ENCODE measurements at places on chromosomes 6 and 20.

DNA sequence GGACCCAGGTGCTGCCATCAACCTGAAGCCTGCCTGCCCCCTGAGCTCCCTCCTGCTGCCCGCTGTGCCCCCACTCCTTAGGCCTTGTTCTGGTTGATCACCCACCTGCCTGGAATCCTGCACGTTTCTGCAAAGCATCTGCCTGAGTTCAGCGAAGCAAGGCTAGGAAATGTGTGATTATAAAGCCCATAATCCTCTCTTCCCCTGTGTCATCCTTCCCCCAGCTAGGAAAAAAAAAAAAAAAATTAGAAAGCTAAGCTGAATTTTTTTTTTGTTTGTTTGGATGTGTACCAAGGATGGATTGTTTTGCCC lies 93.2 kb downstream of the FOXA2 start:
- DNase-seq = no peak

DNA sequence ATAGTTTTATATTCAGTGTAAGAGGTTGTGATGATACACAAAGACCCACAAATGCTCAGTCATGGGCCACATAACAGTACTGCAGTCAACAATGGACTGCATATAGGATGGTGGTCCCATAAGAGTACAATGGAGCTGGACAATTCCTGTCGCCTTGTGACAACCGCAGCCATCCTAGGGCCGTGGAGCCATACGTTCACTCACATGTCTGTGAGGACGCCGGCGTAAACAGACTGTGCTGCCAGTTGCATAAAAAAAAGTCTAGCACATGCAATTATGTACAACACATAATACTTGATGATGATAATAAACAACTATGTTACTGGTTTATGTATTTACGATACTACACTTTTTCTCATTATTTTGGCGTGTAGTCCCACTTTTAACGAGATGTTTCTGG lies 30.9 kb downstream of the BFSP1 start:
- DNase-seq = no peak

DNA sequence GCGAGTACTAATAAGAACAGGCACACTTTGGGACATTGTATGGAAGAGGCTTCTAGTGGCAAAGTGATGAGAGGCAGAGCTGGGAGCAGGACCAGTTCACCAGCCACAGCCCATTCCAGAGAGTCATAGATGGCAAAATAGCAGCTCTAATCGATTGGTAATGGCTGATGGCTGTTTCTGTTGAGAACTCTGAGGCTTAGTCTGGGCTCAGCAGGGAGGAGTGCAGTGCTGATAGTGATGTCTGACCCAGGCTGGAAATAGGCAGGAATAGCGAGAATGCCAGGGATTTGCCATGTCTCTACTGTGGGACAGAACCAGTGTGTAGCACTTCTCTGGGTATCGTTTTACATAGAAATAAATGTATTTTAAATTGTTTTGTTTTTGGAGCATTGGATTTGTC lies 620.0 kb upstream of the FLRT3 start:
- DNase-seq = no peak

DNA sequence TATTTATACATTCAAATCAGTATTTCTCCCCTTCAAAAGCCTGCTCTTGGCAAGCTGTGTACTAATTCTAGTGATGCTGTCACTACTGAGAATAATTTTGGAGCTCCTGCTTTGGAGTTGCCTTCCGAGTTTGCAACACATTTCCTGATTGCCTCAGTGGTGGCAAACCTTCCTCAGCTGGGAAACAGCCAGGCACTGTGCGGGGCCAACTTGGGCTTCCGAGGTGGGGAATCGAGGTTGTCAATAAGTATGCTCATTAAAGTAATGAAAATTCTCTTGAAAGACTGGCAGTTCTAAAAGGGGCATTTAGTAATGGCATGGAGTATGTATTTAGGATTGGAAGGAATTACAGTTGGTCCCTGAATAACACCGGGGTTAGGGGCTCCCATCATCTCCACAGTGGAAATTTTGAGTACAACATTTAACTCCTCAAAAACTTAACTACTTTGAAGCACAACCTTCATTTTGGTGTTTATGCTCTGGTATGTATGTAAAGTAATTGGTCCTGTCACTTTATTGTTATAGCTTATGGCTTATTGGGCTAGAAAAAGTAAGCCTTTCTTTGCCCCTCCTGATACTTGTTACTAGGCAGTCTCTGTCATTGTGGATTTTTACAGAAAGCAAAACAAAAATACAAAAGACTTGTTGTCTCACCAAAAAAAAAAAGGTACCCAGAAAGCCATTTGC lies 2.7 kb downstream of the PAQR8 start:
- no peak for DNase-seq

- no peak for DNase-seq
These were observed 116.6 kb downstream of the JARID2 start for GRCh38 chr6:15362274-15363160.

DNA sequence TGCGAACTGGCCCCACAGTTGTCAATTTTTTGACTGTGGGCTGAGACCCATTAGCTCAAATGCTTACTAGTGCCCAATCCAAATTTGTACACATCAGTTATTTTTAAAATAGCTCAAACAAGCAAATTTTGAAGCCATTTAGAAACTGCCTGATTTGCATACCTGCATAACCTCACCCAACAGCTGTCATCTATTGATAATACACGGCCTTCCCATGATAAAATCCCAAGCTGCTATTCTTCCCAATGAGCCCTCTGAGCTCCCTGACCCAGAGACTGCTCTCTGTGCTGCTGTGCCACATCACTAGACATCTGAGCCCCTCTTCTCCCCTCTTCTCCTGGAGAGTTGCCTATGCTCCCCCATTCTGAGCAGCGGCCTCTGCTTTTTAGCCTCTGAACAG lies 140.5 kb upstream of the EEF1E1 start:
- DNase-seq = no peak

DNA sequence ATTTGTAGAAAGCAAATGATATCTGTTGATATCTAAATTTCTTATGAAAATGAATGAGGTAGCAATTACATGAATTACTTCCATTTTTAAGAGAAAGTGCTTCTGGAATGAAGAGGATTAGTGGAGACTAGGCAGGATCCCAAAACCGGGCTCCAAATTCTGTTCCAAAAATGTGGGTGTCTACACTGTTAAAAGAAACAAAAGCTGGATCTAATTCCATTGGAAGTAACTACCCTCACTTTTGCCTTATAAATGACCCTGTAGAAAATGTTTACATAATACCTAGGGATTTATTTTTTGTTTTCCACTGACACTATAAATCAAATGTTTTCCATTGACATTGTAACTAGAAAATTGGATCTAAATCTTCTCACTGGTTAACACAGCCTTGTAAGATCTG lies 454.9 kb upstream of the JARID2 start:
- no peak for DNase-seq

GRCh38 chr6:19731282-19731681 lies 105.9 kb upstream of the ID4 start:
- DNase-seq = no peak

DNA sequence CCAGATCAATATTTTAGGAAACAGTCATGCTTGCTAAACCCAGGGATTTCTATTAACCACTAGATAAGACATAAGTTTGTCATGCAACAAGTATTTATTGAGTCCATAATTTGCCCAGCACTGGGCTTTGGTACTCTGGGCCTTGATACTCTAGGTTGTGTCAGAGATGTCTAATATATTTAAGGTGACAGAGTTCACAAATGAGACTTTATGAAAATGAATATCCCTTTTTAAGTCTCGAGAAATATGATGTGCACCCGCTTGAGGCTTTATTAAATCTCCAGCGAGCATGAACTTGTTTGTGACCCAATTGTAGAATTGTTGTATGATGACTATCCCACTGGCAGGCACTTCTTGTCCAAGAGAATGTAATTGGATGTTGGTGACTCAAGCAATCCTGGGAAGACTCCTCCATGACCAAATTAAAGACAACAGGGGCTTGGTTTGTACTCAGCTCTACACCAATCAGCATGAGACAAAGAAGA lies 109.2 kb downstream of the ESR1 start:
- DNase-seq = no peak

- no peak for DNase-seq
These were observed 2.2 kb upstream of the CCM2L start for GRCh38 chr20:32007787-32008616.

- no peak for DNase-seq
These were observed 856 bp downstream of the TP53TG5 start for GRCh38 chr20:45377269-45377668.

- DNase-seq = no peak
These were observed 663.5 kb downstream of the EPM2A start for GRCh38 chr6:145071836-145072235.

DNA sequence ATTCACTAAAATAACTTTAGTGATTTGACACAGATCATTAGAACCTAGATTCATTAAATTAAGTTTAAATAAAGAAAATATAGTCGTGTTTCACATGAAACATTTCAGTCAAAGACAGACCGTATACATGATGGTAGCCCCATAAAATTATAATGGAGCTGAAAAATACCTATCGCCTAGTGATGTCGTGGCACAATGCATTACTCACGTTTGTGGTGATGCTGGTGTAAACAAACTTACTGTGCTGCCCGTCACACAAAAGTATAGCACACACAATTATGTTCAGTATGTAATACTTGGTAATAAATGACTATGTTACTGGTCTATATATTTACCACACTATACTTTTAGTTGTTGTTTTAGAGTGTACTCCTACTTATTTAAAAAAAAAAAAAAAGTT lies 17.3 kb downstream of the DST start:
- DNase-seq = no peak

DNA sequence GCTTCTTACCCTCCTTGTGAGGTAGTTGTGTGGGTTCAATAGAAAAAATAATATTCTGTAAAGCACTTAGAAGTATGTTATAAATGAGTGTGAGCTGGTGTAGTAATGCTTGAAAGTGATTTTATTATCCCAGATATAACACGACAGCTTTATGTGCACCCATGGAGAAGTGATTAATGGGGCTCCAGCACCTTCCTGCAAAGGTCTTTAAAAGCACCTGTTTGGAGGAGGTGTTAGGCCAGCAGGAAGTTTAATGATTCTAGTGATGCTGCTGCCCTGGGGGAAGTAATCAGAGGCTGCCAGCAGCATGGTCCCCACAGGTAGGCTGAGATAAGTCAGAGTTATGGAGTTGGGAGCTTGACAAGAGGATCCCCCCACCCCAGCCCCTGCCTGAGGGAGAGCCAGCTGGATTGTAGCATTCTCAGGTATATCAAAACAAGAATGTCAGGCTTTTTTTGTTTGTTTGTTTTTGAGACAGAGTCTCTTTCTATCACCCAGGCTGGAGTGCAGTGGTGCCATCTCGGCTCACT lies 166.3 kb downstream of the PHACTR1 start:
- DNase-seq = no peak

GRCh38 chr20:47620808-47621805 lies 119.4 kb downstream of the NCOA3 start:
- DNase-seq = no peak

DNA sequence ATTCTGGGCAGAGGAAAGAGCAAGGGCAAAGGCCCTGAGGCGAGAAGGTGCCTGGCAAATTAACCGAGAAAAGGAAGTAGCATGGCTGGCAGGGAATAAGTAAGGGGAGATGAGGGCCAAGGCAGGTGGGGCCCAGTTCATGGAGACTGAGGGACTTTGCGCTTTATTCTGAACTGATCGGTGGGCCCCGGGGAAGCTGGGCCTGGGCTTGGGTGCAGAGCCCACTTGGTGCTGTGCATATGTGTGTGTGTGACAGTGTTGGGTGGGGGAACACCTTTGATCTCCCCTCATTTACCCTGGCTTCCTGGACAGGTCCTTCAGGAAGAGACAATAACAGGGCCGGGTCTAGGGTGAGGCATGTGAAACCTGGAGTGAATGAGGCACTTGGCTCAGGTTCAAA lies 2.9 kb upstream of the MDFI start:
- no peak for DNase-seq

DNA sequence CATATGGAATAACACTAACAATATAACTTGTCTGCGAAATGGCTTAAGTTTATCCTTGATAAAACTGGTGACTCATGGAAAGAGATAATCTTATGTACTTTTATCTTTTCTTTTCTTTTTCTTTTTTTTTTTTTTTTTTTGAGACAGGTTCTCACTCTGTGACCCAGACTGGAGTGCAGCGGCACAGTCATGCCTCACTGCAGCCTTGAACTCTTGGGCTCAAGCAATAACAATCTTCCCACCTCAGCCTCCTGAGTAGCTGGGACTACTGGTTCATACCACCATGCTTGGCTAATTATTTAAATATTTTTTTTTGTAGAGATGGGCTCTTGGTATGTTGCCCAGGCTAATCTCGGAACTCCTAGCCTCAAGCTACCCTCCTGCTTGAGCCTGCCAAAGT lies 68.1 kb upstream of the SCGN start:
- DNase-seq = no peak

GRCh38 chr20:17482536-17482935 lies 48.6 kb downstream of the BFSP1 start:
- DNase-seq = no peak

- DNase-seq = no peak
These were observed 30.7 kb downstream of the CARMIL1 start for GRCh38 chr6:25309886-25310285.

- no peak for DNase-seq
These were observed 48.4 kb upstream of the PTGIS start for GRCh38 chr20:49616154-49617007.

DNA sequence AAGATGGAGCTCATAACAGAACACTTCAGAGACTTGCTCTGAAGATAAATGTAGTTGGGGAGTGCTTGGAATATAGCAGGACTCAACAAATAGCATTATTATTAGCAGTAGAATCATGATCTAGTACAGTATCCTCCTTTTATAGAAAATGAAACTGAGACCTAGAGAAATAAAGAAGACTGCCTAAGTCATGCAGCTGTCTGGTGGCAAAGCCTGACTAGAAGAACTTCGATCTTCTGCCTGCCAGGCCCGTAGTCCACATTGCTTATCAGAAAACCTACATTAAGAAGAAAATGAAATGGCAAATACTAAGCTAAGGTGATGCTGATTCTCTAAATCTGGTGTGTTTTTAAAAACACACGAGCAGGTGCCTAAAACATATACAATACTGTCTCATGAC lies 46.4 kb upstream of the DST start:
- no peak for DNase-seq

- DNase-seq = no peak
These were observed 209.7 kb downstream of the HDGFL1 start for GRCh38 chr6:22779062-22779461.

DNA sequence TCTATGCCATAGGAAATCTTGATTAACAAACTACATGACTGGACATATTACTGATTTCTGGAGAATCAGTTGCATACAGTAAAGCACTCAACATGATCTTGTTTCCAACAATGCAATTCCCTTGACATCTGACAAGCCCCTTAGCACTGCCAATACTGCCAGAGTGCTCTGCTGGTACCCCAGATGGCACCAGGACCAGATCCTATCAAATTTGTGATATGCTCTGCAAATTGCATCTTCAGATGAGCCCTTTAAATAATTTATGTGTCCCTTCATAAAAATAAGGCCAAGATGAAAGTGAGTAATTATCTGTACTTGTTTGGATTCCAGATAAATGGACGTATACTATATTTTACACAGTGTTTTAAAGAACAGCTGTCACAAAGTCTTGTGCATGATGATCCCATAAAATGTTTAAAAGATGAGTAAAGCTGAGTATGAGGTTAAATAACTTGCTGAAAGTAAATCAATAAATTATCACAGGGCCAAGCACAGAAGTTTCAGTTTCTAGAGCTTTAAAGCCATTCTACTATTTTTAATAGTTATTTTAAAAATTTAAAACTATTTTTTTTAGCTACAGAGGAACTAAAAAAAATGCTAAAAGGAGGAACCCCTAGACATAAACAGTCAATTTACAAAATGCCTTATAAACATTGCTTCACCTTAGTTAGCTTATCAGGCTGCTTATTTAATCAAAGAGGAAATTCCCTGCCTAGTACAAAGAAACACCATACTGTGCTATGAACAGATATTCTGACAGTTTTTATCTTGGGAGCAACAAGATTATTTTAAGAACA lies 42.1 kb downstream of the NUDT3 start:
- no peak for DNase-seq

- no peak for DNase-seq
These were observed 73.9 kb upstream of the SOX4 start for GRCh38 chr6:21519642-21520041.
